ENCODE measurements at places on chromosomes 11 and 22.
A peak's percentile ranks its signal among the peaks of the same experiment; 100 is the strongest.

DNA sequence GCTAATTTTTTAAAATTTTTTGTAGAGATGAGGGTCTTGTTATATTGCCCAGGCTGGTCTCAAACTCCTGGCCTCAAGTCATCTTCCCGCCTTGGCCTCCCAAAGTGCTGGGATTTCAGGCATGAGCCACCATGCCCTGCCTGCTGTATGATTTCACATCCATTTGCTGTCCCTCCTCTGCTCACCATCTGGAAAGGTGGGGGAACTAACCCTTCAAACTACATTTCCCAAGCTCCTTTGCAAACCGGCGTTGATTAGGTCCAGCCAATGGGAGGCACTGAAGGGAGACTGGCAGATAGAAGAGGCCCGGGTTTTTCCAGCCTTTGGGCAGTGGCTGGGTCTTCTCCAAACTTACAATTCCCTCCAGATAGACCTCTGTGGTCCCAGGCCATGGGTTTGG is 19.3 kb downstream of the RFPL1 start:
- DNase-seq = peak; percentile 43

DNA sequence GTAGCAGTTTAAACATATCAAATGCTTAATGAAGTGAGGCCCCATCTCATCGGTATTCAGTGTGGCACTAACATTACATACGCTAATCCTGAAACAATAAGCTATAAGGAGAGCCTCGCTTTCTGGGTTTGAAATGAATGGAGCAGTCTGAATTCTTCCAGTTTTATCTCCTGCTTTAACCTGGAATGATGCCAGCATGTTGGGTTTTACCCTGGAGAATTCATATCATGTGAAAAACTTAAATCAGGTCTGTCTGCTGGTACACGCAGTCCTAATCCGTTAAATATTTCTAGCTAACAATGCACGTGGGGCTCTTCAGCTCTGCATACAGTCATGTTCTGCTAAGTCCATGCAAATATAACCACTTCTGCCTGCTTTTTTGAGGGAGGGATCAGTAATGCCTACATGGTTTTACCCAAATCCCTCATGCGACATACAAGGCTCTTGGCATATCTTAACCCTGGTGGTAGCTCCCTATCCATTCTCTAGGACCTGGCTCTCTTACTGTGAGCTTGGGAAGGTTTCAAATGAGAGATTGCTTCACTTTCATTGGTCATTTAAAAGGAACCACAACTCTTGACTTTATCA is 92.7 kb downstream of the COMMD9 start:
- DNase-seq = no peak

- DNase-seq = peak; percentile 22
Observed at GRCh38 chr11:32231909-32232493, 141.1 kb downstream of the RCN1 start.

DNA sequence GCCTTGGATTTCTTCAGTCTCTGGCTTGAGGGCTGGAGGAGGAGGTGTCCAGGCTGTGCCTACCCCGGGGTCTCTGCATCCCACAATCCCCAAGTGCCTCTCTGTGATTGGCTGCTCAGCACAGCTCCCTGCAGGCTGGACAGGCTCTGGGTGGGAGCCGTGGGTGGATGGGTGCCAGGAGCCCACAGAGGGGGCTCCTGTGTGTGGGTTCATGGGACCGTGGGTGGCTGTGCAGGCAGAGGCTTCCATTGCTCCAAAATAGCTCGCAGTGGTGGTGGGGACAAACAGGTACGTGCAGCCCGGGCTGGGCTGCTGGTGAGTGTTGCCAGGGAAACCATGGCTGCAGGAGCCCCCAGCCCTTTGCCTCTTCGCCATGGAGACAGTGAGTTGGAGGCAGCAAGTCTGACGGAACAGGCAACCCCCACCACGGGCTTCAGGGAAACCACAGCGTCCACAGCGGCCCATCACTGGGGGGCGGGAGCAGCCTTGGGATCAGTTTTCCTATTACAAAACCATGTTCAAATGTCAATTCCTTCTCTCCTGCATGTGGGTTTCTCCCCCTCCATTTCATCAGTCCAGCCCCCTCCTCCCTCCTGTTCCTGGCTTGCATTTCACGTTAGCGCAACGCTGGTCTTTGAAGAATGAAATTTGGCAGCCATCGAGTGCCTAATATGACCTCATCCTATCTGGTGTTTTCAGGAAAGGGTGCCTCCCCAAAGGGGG is 155.2 kb downstream of the TRIM29 start:
- DNase-seq = no peak

GRCh38 chr11:76250520-76251225 is 44.4 kb upstream of the WNT11 start:
- DNase-seq = no peak

DNA sequence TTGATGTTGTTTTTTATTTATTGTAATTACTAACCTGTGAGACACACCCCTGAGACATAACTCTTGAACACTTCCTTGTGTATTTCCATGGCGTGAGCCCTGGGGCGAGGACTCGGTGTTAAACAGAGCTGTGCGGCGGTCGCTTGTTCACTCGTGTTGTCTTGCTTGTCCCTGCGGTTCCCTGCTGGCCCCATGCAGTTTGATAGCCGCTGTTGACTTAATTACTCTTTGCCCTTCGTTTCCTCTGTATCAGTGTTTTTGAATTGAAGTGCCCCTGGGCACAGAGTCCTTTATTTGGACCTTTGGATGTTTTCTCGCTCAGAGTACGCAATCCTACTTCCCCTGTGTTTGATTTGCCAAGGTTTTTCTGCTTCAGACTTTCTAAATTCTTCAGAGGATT is 52.7 kb downstream of the TBC1D22A start:
- no peak for DNase-seq

- no peak for DNase-seq
Observed at GRCh38 chr11:68295271-68295670, 17.1 kb upstream of the LRP5 start.

GRCh38 chr11:63480039-63480438 is 10.9 kb downstream of the PLAAT5 start:
- no peak for DNase-seq

DNA sequence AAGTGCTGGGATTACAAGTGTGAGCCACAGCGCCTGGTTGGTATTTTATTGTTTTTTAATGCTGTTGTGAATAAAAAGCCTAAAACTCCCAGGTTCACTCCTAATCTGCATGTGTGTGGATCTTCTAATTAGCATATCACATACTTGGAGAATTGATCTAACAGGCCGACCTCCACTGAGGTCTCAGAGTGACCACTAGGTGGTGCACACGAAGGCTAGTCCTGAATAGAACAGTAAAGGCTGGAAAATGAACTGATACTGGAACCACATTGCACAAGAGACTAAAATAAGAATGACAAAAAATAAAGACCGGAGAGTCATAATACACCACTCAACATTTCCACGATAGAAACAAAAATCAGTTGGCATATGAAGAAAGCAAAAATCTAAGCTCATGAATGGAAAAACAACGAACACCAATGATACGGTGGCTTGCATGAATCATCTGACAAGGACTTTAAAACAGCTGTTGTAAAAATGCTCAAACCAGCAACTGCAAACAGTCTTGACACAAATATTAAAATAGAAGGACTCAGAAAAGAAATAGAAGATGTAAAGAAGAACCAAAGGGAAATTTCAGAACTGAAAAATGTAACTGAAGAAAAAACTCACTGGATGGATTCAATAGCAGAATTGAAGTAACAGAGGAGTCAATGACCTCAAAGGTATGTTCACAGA is 19.2 kb downstream of the PIM3 start:
- DNase-seq = peak; percentile 61

GRCh38 chr11:96197801-96198701 is 144.9 kb downstream of the MAML2 start:
- no peak for DNase-seq

DNA sequence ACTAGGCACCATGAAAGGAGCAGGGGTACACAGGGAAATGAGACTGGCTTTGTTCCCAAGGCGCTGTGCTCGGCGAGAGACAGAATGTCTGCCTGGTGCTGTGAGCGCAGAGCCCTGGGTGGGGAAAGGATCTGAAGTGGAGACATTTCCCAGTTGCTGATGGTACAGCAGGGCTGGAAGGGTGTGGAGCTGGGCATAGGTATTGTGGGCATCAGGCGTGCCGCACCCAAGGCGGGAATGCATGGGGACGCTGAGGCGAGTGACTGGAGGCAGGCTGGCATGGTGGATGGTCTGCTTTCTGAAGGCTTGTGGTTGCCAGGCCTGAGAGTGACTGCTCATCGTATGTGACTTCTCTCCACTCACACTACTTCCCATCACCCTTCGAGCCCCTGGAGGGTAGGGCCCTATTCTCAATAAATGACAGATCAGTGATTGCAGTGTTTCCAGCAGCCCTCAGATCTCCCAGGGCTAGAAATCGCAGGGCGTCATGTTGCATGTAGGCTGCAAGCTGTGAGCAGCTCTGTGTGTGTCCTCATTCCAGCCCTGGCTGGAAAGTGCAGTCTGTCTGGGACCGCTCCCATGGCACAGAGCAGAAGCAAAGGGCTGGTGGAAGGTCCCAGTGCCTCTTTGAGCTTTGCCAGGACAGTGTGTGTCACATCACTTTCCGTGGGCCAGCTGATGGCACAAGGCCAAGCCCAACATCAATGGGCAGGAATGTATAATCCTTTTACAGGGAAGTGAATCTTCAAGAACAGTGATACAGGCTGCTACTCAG is 67.7 kb downstream of the TBC1D22A start:
- DNase-seq = no peak

- no peak for DNase-seq
Observed at GRCh38 chr11:61598886-61599868, 18.3 kb upstream of the SYT7 start.

DNA sequence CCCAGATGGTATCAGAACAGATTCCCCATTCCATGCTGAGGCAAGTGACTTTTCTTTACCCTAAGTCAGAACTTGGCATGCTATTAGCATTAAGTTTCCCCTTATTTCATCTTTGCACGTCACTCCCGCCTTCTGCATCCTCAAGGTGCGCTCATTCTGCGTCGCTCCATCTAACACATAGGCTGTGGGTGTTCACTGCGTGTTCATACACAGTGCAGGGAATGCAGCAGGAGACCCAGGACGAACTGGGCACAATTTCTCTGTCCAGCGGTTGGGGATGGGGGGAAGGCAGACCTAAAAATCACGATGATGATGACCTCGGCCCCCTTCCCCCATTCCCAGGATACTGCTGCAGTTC is 19.7 kb upstream of the ACR start:
- no peak for DNase-seq

DNA sequence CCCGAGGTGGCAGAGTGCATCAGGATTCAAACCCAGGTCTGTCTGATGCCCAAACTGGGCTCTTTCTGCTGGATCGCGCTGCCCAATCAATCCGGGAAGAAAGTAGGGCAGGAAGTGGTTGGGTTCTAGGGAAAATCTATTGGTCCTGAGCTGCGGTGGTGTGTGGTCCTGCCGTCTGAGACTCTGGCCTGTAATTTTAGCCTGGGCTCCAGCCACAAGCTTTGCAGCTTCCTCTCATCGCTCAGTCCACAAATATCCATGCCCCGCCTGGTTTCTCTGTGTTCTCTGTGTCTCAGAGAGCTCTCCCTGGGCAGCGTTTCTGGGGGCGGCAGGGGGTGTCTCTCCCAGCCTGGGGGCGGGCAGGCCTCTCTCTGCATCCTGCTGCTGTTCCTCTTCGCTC is 18.7 kb downstream of the CACNG2 start:
- no peak for DNase-seq
